ENCODE measurements at places on chromosomes 2 and 18.

- no peak for DNase-seq
Measured at GRCh38 chr2:19216676-19217602, 141.5 kb downstream of the OSR1 start.

DNA sequence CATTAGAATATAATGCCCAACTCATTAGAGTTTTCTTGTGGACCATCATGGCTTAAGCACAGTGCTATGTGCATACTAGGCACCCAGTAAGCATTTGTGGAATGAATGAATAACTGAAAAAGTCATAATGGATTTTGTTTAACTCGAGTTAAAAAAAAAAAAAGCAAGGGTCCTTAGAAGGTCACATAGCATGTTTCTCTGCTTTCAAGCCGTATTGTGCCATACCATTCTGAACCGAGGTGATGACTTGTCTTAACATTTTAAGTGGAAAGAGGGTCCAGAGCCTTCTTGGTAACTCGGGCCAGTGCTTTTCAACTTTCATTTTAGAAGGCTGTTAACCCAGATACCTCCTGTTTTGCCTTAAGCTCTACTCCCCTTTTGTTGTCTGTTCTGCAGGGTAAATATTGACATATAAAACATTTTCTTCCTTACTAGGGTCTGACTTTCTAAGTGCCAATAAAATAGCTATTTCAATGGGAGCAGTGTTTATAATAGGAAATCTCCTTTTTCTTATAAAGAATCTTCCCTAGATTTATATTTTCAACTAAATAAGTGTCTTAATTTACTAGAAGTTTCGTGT lies 787 bp upstream of the ADGRF3 start:
- no peak for DNase-seq

DNA sequence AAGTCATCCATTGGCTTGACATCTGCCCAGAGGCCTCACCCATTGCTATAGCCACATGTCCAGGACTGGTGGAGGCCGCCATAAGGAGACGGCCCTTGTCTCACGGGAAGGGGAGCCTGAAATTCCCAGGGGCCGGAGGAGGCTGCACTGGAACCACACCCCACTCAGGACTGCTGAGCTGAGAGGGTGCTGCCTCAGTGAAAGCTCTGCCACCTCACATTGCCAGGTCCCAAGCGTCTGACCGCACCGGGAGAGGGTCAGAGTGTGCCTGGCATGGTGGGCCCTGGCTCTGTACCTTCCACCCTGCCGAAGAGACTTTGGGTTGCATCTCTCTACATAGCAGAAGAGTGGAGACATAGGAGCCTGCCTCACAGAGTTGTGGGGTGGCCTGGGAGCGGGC lies 134.1 kb upstream of the GLI2 start:
- DNase-seq: no peak

- no peak for DNase-seq
Measured at GRCh38 chr2:192047315-192048107, 147.2 kb downstream of the TMEFF2 start.

GRCh38 chr18:24633121-24633520 lies 172.7 kb downstream of the HRH4 start:
- DNase-seq: no peak

DNA sequence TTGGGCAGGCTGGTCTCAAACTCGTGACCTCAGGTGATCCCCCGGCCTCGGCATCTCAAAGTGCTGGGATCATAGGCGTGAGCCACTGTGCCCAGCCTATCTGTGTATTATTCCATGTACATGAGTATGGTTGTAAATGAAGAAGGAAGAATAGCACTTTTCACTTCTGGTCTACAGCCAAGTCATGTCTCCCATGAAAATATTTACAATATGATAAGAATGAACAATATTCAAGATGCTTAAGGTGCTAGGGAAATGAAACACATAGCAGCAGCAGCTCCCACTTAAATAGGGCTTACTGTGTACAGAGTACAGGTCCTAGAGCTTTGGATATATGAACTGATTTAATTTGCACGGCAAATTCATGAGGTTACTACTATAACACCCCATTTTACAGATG lies 70.3 kb upstream of the COL5A2 start:
- no peak for DNase-seq

- no peak for DNase-seq
Measured at GRCh38 chr2:197293252-197294007, 17.1 kb downstream of the ANKRD44 start.

DNA sequence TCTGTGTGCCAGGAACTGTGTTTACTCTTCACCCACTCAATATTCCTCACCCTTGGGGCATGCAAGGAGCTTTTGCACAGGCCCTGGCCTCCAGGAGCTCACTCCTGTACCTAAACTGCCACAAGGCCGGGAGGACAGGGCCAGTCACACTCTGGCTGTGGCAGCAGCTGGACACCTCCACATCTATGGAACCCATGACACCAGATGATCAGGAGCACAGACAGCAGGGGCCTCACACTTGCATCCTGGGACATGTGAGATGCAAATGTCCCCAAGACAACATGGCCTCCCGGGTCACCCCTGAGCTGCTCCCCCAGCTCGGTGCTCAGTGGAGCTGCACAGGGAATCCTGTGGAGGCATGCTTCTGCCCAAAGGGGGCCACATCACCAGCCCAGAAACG lies 61.8 kb upstream of the SLC66A3 start:
- no peak for DNase-seq

DNA sequence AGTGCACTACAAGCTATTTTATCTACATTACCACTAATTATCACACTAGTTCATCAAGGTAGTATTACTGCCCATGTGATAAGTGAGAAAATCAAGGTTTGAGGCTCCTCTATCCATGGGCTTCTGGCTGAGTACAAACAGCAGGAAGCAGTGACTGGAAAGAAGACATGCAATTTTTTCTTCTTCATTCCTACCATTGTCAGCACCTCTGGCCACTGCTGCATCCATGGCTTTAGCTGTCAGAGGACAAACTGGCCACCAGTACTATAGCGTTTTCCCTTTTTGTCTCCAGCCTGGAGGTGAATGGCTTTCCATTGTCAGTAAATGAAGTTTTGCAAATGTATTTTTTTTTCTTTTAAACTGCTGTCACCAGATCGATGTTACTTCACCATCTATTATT lies 674.9 kb downstream of the LRP1B start:
- no peak for DNase-seq

- DNase-seq: no peak
Measured at GRCh38 chr2:230016844-230017243, 51.9 kb downstream of the SLC16A14 start.

DNA sequence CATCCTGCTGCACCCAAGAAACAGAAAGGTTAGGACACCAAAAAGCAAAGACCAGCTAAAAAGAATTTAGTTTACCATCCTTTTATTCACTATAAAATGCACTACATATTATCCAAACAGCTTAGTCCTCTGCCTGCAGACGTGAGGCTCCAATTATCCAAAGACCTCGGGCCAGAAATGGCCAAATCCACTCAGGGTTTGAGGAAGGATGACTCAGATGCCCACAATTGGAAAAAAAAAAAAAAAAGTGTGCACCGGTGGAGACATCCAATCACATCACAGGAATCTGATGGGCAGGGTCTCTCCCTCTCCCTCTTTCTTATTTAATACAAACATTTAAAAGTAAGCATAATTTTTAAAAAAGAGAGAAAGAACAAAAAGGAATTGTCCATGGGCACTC lies 65.7 kb downstream of the TRABD2A start:
- DNase-seq: no peak

- DNase-seq: no peak
Measured at GRCh38 chr2:127117603-127118002, 10.6 kb upstream of the BIN1 start.

GRCh38 chr2:184734338-184734737 lies 136.0 kb downstream of the ZNF804A start:
- DNase-seq: no peak

- DNase-seq: no peak
Measured at GRCh38 chr18:64966667-64967066, 784.1 kb upstream of the CDH7 start.

- DNase-seq: no peak
Measured at GRCh38 chr2:2935445-2936149, 442.0 kb downstream of the EIPR1 start.

- DNase-seq: no peak
Measured at GRCh38 chr2:230795856-230796255, 68.9 kb upstream of the ITM2C start.

GRCh38 chr2:23901966-23902846 lies 24.7 kb downstream of the ATAD2B start:
- no peak for DNase-seq

- peak; percentile 1 for DNase-seq
Measured at GRCh38 chr18:44680273-44681075, at the start of gene SETBP1. Gene SETBP1, plus strand, starts transcription at chr18:44680888. Its CDS starts 20,459 bp downstream, at chr18:44701347.

DNA sequence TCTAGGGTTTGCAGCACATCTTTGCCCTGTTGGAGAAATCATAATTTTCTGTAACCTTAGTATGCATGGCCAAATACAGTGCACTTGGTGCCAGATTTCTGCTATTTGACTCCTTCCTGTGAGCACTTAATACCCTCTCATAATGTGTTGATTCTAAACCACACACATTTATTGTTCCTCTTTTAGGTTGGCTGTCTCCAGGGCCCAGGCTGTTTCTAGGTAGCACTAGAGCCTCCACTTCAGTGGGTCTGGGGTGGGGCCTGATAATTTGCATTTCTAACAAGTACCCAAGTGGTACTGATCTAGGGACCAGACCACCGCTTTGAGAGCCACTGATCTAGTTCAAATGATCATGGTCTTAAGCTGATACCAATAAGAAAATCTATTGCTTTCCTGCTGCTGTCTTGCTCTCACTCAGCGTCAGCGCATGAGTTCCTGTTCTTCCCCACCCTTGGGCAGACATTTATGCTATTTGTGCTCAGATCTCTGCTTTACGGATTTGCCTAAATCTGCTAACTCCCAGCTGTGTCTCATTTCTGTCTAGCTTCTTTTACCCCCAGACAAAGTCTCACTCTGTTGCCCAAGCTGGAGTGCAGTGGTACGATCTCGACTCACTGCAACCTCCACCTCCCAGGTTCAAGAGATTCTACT lies 7.4 kb downstream of the PTRHD1 start:
- DNase-seq: no peak
